Lower leg skin (tissue), 4 donors: ENCODE measurements at places on chromosomes 11 and 22. TPM values are rescaled to one million over a fixed set of nuclear protein-coding genes. Genes with fewer than 3 reads are reported as not detected.

DNA sequence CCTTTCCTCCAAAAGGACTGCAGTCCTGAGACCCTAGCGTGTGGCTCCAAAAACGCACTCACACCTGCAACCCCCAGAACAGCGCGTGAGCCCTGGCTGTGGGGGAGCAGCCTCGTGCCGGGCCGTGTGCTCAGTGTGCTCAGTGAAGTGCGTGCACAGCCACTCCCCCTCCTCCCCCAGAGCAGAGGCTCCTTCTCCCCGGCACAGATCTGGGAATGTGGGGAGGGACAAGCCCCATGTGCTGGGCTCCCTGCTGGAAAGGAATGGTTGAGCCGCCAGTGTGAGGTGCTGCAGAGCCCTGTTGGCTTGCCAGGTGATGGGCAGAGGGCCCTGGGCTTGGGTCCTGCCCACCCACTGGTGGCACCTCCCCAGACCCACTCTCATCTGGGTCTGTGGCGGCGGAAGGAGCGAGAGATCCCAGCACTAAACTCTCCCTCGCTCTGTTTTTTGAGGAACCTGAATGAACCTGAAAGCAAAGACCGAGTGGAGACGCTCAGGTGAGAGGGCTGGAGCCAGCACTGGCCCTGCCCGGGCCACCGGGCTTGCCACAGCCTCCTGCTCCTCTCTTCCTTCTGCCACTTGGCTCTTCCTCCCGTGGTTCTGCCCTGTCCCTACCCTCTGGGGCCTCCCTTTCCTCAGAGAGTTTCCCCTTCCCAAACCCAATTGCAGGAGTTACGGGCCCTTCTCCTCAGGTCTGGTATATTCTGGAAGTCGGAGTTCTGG lies 9.0 kb downstream of the RCOR2 start:
- no peak for DNase-seq

DNA sequence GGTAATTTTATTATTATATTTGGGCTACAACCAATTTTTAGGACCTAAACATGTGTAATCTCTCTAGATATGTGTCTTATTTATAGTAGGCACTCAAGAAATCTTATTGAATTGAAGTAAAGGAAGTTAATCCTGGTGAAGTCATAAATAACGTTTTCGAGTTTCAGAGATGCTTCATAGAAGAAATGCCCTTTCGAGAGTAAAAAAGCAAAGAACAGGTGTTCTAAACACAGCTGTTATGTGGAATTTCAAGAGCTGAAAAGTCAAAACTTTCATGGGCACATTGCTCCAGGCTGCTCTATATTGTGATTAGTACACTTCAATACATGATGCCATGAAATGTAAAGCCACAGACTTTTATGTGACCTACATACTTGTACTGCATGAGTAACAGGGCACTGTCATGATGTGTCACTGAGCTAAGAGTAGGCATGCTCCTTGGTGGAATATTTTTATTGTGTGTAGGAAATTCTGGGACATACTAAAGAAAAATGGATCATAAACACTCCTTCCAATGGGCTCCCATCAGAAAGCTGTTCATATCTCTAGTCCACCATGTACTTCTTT lies 7.2 kb upstream of the ELMOD1 start:
- DNase-seq: no peak

- DNase-seq: no peak
Observed at GRCh38 chr11:100825626-100826025, 138.5 kb downstream of the ARHGAP42 start.

DNA sequence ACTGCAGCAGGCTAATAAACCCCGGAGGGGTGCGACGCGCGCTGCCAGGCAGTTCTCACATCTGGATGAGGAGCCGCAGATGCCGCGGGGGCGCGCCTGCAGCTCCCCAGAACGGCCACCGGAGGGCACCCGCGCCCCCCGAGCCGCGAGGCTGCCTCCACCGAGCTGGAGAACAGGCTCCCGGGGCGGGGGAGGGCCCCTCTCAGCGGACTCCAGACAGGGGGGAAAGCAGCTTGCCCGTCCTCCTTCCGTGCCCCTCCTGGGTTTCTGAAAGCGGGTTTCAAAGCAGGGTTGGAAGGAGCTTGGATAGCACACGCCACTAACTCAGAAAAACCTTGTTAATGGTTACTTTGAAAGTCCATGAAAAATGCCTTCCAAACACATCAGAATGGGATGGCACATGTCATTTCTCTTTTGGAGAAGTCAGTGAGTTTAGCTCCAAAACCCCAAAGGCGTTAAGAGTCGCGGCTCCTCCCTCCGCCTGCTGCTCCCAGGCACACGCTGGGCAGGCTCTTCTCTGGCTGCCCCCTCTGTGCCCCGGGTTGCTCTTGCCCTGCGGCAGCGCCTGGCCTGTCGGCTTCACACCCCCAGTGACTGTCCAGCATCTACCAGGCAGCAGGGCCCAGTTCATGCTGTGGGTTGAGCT lies 317.8 kb downstream of the NTM start:
- DNase-seq: no peak

DNA sequence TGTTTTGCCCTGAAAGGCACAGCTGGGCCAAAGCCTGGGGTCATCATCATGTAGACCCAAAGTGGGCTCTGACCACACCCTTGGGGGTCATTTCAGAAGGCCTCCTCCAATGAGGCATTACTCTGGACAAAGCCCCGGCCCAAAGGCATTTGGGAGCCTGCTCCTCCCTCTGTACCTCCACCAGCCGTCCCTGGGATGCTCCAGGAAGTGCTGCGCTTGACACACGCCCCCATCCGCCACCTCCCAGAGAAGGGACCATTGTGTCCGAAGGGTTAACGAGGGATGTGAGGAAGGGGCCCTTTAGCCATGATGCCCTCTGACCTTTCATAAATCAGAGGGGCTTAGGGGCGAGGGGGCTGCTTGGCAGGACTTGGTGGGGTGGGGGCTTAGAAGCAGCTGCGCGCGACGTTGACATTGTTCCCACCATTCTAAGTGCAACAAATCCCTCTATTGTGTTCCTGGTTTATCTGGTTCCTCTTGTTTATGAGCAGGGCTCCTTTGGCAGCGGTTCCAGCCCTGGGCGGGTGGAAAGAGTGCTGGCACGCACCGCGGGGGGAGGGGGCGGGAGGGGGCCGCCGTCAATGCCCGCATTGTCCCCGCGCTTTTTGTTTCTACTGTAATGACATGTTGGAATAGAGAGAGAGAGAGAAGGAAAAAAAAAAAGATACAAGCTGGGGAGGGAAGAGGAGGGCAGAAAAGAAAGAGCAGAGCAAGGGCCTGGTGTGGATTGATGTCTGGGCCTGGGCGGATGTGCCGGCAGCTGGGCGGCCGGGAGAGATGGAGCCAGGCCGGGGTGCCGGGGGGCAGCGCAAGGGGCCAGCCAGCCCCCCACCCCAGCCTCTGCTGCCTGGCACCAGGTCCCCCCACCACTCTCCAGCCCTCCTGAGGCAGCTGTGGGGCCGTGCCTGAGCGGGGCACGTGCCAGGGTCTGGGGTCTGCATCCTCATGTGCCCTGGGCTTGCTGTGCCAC lies 32.1 kb upstream of the SOX10 start:
- DNase-seq: no peak

GRCh38 chr11:13784441-13784840 lies 116.0 kb downstream of the FAR1 start:
- DNase-seq: no peak

DNA sequence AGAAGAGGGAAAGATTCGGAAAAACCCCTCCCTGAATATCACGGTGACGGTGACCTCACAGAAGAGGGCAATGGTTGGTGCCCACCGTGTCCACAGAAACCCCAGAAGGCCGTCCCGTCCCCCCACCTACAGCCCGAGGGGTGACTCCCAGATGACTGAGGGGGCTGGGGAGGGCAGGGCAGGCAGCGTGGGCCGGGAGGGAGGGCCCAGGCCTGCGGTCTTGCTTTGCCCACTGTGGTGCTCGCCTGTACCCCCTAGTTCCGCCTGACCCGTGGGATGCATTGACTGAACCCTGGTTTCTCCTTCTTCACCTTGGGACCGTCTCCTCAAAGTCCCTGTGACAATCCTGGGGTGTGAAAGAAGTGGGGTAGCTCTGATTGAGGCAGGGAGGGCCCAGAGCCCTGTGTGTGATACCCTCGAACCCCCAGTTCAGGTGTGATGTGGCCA lies 526.7 kb downstream of the BRD1 start:
- DNase-seq: no peak

DNA sequence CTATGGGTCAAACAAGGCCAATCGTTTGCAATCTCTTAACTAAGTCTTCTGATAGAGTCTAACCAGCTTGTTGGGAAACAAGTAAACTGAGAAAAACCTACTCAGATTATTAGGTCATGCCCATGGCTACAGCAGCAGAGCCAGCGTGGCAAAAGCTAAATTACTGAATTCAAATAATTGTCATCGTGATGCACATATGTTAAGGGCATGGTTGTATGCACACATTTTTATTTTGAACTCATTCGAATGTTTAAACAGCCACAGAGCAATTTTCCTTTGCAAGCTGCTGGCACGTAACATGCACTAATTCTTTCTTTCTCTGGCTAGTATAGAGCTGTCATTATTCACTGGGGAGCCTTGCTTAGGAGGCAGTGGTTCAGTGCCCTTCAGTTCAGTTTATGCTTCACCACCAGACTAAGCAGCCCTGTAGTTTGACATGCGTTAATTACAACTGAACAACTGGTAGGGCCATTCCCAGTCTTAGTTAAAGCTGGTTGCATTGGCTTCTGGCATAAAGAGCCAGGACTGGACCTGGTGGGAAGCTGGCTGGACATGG lies 396.4 kb downstream of the METTL15 start:
- no peak for DNase-seq

GRCh38 chr11:37026326-37026725 lies 428.3 kb upstream of the RAG2 start:
- no peak for DNase-seq

GRCh38 chr11:111722501-111722900 lies 43.7 kb downstream of the PPP2R1B start:
- DNase-seq: no peak

GRCh38 chr11:92626624-92627023 lies 342.8 kb upstream of the MTNR1B start:
- DNase-seq: no peak

GRCh38 chr11:35109827-35110226 lies 29.1 kb upstream of the CD44 start:
- DNase-seq: no peak

GRCh38 chr11:115489466-115489865 lies 14.7 kb downstream of the CADM1 start:
- DNase-seq: no peak

DNA sequence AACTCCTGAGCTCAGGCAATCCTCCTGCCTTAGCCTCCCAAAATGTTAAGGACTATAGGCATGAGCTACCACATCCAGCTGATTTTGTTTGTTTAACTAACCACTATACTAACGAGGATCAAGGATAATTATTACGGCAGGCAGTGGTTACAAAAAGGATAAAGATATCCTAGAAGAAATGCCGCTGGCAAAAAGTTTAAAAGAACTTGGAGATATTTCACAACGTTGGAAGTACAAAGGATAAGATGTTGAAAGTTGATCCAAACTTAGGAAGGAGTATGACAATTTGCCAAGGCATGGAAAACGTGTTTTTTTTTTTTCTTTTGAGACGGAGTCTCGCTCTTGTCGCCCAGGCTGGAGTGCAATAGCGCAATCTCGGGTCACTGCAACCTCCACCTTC lies 13.4 kb downstream of the AP5B1 start:
- no peak for DNase-seq

- peak; percentile 80 for DNase-seq
Observed at GRCh38 chr22:19811811-19812771, 42.6 kb downstream of the GNB1L start.

- DNase-seq: no peak
Observed at GRCh38 chr22:45196308-45196707, 32.6 kb downstream of the NUP50 start.

GRCh38 chr11:88169471-88169870 lies 5.8 kb downstream of the RAB38 start:
- DNase-seq: no peak

MDK gene
- total RNA-seq: 10.9 TPM

OR52I1 gene
- total RNA-seq: not detected

GDPD5 gene
- 5.4 TPM for total RNA-seq

BTG4 gene
- total RNA-seq: not detected

C11orf52 gene
- total RNA-seq: 13.1 TPM

CALCA gene
- not detected for total RNA-seq

KRTAP5-10 gene
- total RNA-seq: not detected
